Stimulated activated CD4-positive, alpha-beta T cell treated with anti-CD3 and anti-CD28 coated beads, Interleukin-4, amount 100 ng/mL, for 48 hours (primary cell): ENCODE measurements at places on chromosomes 2 and 18.

GRCh38 chr18:28607991-28608390, 431.1 kb upstream of the CDH2 start:
- no peak for DNase-seq

- no peak for DNase-seq
Observed at GRCh38 chr18:45430041-45430440, 185.2 kb upstream of the SLC14A2 start.

DNA sequence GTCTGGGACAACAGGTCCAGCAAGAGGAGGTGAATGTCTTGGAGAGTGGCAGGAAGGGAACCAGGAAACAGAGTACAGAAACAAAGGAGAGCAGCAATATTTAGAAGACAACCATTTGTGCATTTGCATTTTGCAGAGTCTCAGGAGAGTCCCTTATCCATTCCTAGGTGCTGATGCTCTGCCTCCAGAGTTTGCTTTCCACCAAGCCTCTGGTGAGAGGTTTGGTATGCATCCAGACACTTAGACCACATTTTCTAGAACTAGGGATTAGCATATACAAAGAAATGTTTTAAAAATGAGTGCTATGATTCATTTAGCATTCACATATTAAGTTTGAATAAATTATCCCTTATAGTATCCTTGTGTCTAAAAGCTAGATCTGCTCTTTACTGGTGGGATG, 18.5 kb upstream of the LRATD1 start:
- DNase-seq, result no peak

- DNase-seq, result no peak
Observed at GRCh38 chr2:15756011-15756550, 164.4 kb downstream of the DDX1 start.

DNA sequence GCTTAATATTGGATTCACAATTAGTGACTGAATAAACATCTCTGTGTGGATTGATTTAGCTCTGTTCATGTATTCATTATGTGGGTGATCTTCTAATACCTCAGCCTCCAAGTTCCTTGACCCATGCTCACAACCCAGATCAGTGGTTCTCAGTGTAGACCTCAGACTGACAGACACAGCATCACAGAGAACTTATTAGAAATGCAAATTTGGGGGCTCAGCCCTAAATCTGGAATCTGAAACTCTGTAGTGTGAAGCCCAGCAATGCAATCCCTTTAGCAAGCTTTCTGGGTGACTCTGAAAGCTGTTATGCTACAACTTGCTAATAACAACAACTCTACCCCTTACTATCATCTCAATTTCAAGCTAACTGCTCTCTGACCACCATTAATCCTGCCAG, 273.1 kb upstream of the FANCL start:
- DNase-seq, result no peak

DNA sequence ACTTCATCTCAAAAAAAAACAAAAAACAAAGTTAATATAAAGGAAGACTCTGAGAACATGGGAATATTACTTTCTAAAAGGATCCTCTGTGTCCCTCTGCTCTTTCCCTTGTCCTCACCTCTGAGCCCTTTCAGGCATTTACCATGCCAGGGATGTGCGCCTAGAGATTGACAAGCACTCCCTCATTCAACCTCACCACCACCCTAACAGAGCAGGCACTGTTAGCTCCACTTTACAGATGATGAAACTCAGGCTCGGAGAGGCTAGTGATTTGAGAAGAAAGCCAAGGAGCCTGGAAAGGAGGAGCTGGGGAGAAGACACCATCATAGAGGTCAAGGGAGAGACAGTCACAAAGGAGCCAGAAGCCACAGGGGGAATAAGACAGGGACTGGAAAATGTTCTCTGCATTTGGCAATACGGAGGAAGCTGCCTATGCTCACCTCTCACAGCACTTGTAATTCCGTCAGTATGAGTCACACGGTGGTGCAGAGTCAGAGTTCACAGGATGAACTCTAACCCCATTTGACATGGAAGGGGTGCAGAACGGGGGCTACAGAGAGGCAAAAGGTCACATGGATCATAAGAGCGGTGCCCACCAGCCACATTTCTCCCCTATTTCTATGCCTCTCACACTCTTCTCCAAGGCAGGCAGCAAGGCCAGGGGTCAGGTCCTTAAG, 101.8 kb upstream of the NFU1 start:
- no peak for DNase-seq

DNA sequence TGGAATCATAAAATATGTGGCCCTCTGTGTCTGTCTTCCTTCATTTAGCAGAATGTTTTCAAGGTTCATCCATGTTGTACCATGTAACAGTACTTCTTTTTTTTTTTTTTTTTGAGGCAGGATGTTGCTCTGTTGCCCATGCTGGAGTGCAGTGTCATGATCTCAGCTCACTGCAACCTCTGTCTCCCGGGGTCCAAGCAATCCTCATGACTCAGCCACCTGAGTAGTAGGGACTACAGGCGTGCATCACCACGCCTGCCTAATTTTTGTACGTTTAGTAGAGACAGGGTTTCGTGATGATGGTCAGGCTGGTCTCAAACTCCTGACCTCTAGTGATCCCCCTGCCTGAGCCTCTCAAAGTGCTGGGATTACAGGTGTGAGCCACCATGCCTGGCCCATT, 31.2 kb downstream of the RAB1A start:
- no peak for DNase-seq

- DNase-seq, result no peak
Observed at GRCh38 chr2:183214680-183215079, 90.4 kb downstream of the NUP35 start.

DNA sequence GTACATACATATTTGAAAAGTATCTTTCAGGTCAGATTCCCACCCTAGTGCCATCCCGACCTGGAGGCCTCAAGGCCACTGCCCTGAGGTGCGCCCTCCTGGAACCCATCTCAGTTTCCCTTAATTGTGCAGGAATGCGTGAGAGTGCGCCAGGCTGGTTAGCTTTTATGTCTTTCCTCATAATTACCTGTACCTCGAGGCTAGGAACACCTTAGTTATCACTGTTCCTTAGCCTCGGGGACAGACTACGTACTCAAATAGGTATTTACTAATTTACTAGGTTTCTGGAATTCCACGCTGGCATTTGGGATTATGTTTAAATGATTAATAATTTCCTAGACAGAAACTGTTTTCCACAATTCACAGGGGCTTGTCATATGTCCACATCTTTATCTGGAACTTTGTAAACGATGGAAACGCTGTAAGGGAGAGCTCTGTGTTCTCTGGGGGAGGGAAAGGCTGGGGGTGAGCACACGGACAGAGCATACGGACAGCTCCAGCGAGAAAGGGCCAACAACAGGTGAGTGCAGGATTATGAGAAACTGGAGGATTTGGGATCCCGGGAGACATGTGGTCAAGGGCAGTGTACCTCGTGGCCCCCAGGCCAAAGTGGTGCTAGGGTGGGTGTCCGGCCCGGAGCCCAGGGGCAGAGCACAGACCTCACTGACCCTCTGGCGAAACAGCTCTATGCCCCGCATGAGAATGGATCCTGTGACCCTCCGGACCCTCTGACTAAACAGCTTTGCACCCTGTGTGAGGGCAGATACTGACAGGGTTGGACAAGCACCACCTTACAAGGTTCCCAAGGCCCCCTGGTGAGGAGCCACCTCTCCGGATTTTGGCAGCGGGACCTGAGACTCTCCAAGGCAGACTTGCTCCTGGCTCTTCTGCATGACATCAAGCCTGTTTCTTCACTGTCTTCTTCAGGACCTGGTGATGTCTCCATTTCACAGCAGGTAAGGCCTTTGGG, 102.0 kb upstream of the PXDN start:
- DNase-seq, result no peak

- no peak for DNase-seq
Observed at GRCh38 chr2:126241001-126241400, 415.0 kb upstream of the GYPC start.

DNA sequence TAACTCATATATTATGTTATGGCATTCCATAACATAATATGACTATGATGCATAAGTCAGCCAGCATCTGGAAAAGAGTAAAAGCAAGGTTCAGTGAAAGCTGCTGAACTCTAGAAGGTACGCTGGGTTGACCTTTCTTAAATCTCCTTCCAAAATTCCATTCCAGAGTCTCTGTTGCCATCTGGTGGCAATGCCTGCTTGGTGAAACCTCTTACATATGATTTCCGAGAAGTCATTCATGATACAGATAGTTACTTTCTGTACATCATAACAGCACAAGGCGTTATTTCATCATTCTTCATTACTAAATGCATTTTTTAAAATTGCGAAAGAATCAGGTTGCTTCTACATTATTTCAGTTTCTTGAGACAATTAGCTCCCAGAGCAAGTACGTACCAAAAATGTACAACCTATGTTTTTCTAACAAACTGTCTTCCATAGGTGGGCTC, 7.0 kb upstream of the EPG5 start:
- peak; percentile 51 for DNase-seq

DNA sequence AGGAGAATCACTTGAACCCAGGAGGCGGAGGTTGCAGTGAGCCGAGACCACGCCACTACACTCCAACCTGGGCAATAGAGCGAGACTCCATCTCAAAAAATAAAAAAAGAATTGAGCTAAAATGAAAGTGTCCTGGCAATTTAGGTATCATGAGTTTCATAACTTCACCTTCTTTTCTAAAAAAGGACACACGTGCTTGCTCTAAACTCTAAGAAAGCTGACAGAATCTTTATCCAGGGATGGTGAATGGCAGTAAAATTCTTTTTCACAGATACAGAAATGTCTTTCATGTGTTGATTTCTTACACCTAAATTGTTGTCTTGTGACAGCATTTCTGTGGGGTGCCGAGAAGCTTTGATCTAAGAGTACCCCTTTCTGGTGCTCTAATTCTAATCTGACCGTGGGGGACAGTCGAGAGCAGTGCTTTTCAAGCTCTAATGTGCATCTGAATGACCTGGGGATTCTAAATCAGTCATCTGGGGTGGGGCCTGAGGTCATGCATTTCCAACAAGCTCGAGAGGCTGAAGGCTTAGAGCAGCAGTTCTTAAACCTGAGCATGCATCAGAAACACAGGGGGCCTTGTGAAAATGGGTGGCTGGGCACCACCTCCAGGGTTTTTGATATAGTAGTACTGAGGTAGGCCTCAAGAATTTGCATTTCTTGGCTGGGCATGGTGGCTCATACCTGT, 42.1 kb upstream of the REL start:
- no peak for DNase-seq

- DNase-seq, result no peak
Observed at GRCh38 chr2:79971807-79972206, 332.7 kb downstream of the LRRTM1 start.

GRCh38 chr2:97785818-97786217, 72.4 kb downstream of the ZAP70 start:
- DNase-seq, result no peak

DNA sequence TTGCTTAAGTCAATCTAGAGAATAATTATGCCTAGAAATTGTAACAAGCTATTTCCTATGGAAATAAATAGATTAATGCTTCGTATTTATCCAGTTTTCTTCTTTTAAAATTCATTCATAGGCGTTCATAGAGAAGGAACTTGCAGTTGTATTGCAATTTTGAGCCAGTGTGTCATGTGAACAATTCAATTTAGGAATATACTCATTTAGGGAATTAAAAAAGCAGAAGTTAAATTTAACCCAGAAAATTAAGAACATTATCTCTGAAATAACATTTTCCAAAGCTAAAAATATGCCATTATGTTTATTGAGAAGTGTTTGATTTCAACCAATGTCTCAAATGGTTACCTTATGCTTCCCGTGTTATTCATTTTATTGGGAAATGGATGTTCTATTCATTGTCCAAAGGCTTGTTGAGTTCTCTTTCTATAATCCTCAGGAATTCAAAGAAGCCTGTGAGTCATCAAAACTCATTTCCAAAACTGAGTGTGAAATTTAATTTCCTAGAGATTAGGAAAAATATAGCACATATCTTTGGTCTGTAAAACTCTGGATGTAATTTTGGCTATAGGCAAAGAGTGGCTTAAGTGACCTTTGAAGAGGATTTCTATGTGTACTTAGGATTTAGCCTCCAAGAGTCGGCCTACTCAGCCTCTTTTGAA, 99.7 kb downstream of the SLC8A1 start:
- DNase-seq, result no peak

- DNase-seq, result no peak
Observed at GRCh38 chr18:63784787-63785452, 9.7 kb downstream of the SERPINB7 start.

DNA sequence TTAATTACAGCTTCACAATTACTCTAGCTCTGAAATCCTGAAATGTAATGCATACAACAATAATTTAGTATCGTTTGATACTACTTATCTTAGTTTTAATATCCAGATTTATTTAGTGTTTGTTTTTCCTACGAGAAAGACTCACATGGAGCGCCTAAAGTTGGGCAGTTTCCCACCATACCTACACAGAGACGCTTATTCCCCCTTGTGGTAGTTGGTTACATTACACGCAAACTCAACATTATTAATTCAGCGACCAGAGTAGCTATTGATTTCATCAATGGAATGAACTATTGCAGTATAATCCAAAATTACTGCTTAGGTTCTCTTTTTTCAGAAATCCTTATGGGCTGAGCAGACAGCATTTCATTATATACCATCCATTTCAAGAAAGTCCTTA, 164.0 kb upstream of the REG3G start:
- no peak for DNase-seq

DNA sequence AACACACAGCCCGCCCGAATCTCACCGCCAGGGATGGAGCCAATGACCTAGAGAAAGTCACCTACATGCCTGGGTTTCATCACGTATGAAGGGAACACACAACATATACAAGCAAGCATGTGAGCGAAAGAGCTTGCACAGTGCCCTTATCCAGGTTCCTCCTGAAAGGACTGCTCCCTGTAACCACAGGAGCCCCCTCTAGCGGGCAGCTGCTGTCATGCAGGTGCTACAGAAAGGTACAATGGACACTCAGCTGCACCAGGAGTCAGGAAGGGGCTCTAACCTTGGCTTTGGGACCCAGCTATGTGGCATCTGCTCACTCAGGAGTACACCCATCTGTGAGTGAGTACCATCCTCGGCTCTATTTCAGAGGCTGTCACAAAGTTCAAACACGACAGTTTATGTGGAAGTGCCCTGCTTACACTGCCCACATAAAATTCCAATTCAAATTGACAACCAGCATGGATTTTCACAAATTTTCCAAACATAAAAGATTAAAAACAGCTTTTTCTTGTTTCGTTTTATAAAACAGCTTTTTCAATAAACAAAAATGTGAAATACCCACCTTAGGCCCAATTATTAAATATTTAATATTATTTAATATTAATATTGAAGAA, 3.5 kb downstream of the NDUFA10 start:
- DNase-seq, result peak; percentile 60

DNA sequence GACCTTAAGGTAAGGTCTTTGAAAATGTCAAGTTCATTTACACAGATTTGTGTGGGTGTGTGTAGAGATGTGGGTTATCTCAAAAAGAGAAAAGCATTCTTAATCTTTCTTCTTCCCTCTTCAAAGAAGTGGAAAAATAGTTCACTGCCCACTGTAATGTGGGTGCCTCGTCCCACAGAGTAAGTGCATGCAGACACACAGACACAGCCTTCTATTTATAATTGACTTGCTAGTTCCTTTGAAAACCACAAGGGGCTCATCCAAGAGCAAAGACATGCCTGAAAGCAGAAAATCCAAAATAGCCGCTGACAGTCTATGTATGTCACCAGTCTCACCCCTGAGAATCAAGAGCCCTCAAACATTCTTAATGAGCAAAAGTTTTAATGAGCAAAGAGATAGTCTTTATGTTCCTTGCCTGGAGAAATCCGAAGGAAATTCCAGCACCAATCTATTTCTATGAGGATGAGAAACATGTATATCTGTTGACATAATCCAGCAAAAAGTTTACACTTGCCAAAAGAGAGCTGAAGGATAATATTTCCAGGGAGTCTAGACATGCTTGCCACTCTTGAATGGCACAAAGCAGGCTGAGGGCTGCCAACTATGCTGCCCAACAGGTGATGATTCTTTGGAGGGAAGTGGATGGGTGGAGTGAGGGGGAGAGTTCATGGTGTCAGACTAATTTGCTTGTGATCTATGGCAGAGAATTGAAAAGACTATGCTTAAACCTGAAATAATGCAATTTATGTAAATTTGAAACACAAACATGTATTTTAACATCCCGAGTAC, 93.9 kb downstream of the ACVR1 start:
- no peak for DNase-seq
